ENCODE measurements at places on chromosomes 16 and 17.

GRCh38 chr17:78412403-78412802, 34.0 kb downstream of the PGS1 start:
- peak; percentile 9 for DNase-seq

DNA sequence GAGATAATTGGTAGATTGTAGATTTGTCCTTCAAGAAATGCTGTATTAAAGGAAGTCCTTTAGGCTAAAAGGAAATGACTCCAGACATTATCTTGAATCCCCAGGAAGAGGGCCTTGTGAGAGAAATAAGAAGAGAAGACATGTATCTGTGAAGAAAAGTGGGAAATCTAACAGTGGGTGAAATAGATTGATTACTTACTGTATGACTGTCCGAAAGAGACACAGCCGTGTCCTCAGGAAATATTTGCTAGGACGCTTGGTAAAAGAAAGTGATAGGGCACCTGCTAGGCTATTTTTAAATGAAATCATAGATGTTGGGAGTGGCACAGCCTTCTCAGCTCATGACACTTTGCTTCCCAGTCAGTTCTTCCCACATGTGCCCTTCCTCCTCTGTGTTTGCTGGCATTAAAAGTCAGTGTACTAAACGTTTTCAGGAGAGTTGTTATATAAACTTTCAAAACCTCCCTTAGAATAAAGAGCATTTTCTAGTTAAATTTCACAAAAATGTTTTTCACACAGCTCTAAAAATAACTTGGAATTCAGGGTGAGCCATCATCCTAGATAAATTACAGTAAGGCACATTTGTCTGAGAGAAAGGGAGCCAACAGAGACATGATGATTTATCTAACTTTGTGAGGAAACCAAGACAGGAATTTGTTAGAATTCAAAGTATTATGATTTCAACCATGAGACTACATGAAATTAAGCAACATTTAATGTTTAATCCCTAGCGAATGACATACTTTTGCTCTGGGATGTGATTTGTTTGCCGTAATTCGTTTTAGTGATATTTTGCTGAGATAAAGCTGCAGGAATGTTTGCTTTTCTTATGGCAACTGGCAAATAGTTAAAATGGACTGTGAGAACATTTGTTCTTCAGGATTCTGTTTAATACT, 35.0 kb downstream of the DHRS7B start:
- no peak for DNase-seq

GRCh38 chr16:59459806-59460205, 725.7 kb upstream of the GOT2 start:
- DNase-seq, result no peak

GRCh38 chr16:22425036-22425801, 50.8 kb upstream of the CDR2 start:
- DNase-seq, result no peak

- DNase-seq, result no peak
Measured at GRCh38 chr16:15519790-15520189, 85.4 kb downstream of the BMERB1 start.

GRCh38 chr17:63929860-63930766, 2.0 kb downstream of the CD79B start:
- no peak for DNase-seq

DNA sequence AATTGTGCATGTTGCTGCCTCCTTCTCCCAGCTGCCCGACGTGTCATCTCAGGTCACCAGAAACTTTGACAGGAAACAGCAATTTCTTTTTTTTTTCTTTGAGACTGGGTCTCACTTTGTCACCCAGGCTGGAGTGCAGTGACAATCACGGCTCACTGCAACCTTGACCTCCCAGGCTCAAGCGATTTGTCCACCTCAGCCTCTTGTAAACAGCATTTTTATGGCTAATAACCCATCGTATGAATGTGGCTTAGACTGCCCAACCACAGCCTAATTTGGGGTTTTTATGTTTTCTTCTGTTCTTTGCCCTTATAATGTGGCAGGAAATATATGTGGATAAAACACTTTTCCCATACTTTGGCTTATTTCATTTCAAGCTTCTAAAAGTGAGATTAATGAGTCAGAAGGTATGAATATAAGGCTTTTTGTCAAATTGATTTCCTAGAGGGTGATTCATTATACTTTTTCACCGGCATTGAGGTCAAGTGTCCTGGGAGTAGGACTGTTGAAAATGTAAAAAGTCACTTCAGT, 31.0 kb upstream of the SLC5A10 start:
- no peak for DNase-seq

GRCh38 chr16:16037970-16038369, 88.6 kb downstream of the ABCC1 start:
- no peak for DNase-seq

- DNase-seq, result no peak
Measured at GRCh38 chr17:68306819-68307218, 15.5 kb downstream of the ARSG start.

DNA sequence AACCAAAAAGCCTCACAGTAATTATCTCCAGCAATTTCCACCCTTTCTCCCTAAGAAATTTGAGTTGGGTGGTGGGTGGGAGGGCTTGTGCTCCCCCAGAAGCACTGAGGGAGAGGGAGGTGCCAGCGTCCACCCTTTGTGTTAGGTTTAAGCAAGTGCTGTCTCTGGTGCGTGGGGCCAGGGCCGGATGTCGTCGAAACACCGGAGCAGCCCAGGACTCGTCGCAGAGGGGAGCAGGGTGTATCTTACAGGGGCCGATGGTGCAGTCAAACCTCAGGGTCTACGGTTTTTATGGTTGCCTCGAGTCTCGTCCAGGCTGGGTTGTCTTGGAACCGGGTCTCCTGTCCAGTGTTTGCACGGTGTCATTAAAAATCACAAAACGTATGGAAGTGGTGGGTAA, 35.3 kb downstream of the METRNL start:
- DNase-seq, result no peak

GRCh38 chr17:4559966-4560365, 411 bp downstream of the GGT6 start:
- DNase-seq, result no peak

- no peak for DNase-seq
Measured at GRCh38 chr17:49224198-49224996, 6.2 kb downstream of the PHOSPHO1 start.

DNA sequence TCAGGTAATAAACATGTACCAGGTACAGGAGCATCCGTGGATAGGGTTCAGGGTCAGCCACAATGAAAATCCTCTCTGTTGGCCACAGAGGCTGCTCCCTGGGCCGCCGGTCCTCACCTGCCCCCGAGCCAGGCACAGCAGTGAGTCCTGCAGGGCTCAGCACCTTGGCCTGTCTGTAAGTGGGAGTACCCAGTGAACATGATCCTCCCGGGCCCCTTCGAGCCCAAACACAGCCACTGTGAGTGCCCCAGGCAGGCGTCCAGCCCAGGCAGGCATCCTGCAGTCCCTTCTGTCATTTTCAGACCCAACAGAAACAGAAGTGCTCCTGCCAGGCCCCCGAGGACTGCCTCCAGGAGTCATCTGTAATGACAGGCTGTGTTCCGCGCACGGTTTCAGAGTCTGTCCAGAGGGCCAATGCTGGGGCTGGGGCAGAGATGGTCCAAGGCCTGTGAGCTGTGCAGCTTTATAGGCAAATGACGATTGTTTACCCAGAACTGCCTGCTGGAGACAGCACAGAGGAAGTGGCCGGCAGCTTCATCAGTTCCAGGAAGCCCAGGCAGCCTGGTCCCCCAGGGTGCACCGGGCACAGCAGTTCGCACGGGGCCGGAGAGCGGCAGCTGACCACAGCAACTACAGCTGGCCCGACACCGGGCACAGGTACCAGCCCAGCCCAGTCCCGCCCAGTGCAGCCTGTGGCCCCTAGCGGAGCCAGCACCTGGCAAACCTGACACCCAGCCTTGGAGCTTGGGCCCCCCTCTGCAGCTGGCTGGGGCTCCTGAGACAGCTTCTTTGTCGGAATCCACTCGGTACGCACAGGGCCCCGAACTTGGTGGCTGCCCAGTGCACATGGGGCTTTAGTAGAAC, 13.2 kb downstream of the SLC7A5 start:
- DNase-seq, result no peak

DNA sequence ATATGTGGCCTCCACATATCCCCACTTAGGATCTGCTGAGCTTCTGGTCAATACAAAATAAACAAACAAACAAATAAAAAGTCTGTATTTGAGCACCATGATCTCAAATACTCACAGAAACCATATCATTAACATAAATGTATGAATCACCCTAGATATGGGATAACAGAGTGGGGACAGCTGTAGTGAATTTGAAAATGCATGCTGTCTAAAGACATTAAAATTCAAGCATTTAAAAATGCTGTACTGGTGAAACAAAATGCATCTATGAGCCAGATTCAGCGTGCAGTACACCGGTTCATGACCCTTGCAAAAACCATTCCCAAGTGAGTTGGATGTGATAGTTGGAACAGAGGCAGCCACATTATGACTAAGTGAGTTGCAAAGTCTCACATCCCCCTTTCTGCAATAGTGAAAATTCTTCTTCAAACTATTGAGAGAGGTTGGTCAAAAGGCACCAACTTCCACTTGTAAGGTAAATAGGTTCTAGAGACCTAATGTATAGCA, 12.3 kb downstream of the GRIN2A start:
- no peak for DNase-seq

DNA sequence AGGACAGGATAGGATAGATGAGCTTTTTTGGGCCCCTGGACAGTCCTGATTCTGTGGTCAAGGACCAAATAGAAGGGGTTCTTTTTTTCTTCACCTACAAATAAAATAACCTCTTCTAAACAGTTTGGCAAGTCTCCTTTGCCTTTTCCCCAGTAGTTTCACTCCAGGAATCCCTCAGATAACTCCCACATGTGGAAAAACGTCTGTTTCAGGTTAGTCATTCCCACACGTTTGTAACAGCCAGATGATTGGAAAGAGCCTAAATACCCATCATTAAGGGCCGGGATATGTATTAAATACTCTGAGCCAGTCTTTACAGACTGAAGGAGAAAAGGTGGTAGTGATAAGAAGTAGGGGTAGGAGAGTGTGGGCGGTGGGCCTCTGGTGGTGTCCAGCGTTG, 58.3 kb downstream of the PLD6 start:
- no peak for DNase-seq

GRCh38 chr17:77405867-77406732, 265.3 kb downstream of the SEC14L1 start:
- peak; percentile 4 for DNase-seq
